ENCODE measurements at places on chromosomes 2 and 18.
A peak's percentile ranks its signal among the peaks of the same experiment; 100 is the strongest.

DNA sequence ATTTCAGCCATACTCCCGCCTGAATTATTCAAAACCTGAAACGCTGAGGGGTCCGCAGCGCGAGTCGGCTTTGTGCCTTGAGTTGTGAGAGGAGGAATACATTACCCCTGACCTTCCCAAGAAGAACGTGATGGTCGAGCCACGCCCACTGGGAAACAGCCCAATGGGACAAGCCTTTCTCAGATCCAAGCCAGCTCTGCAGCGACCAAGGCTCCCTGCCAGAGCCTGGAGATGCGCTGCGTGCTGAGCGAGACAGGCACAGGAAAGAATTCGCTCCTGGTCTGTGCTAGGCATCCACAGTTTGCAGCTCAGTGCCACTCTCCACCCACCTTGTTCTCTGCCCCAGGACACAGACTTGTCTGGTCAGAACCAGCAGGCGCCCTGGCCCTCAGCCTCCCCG, 74.1 kb upstream of the GLI2 start:
- DNase-seq: no peak

DNA sequence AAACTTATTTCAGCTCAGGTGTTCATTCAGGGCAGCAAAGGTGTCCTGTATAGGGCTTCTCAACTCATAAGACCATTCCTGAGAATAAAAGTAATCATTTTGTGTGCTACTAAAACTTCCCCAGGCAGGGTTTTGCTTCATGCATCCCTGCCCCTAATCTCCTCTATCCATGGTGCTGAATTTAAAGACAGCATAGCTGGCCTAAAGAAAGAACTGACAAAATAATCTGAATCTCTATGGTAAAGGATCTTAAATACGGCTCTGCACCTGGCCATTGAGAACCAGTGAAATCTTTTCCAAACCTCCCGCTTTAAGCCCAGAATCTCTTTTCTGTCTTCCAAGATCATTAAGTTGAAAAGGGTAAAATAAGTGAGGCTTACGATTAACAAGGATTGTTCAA, 292.1 kb upstream of the KLHL29 start:
- no peak for DNase-seq

DNA sequence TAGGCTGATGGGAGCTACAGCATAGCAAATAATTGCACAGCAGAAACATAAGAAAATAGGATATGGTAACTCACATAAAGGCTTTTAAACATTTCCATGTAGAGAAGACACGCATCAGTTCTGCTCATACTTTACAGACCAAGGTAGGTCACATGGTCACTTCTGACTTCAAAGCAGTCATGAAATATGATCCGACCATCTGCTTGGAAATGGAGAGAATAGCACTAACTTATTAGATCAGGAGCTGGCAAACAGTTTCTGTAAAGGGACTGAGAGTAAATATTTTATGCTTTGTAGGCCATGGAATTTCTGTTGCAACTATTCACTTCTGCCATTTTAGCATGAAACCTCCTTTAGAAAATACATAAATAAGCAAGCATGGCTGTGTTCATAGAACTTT, 936.6 kb upstream of the FANCL start:
- no peak for DNase-seq

DNA sequence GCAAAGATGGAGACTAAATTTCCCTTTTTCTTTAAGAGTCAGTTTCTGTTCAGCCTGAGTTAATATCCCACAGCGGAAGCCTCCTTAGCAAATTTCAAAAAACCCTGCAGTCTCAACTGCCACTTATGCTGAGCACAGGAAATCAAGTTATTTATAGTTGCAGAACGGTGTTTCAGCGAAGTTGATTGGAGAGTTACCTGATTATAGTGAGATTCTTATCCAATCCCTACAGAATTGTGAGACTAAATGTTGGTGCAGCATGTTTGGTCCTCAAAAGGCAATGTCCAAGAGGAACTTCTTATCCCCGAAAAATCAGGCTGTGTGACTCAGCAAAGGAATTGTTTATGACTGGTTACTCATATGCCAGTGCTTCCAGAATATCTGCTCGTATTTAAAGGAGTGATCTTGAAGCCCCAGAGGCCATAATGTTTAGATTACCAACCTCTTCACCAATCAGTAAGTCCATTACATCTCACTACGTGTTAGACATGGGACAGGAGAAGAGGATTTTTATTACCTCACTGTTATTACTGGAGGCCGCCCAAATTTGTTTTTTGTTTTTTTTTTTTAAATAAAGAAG, 67.9 kb downstream of the LRRFIP1 start:
- DNase-seq: peak; percentile 32

DNA sequence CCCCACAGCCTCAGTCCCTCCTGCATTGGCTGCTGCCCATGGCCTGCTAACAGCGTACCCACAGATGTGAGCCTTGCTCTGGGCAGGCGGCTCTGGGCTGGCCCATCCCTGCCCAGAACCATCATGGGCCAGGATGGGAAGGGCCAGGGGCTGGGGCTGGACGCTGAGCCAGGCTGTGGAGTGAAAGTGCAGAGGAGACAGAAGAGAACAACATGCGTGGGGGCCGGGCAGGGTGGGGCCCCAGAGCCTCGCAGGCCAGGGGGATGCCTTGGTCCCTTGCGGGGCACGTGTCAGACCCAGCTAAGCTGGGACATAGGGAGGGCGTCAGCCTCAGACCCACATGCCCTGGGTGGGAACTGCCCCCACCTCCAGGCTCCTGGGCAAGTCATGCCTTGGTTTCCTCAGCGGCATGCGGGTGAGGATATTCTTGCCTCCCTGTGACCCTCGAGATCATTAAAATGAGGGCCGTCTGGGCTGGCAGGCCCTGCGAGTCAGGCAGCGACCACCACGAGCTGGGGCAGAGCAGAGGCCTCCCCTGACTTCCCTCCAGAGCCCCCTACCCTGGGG, 27.3 kb downstream of the GPC1 start:
- no peak for DNase-seq

- DNase-seq: peak; percentile 12
Measured at GRCh38 chr18:31684279-31685096, at the start of gene B4GALT6. B4GALT6 (minus strand) TSS chr18:31684581; CDS start chr18:31684426, 155 bp downstream.

GRCh38 chr2:203934041-203934492, 2.5 kb upstream of the ICOS start:
- DNase-seq: peak; percentile 61

- no peak for DNase-seq
Measured at GRCh38 chr18:904218-905090, at the start of gene ADCYAP1. ADCYAP1 (plus strand) TSS chr18:904871; CDS start chr18:905387, 516 bp downstream.

Data from CD4-positive, alpha-beta T cell treated with Interleukin-6 for 4 hours (primary cell).